Right cardiac atrium (tissue), 5 donors: ENCODE measurements at places on chromosomes 6 and 20.
A peak's percentile ranks its signal among the peaks of the same experiment; 100 is the strongest.

- no peak for DNase-seq
Measured at GRCh38 chr6:141467881-141468280, 664.8 kb upstream of the GJE1 start.

- DNase-seq, result peak; percentile 84
Measured at GRCh38 chr20:62368392-62368975, 1.4 kb upstream of the LAMA5 start.

- DNase-seq, result no peak
Measured at GRCh38 chr6:90805619-90806155, 218.8 kb upstream of the MAP3K7 start.

GRCh38 chr20:52054123-52054522 is 137.5 kb downstream of the ZFP64 start:
- no peak for DNase-seq

DNA sequence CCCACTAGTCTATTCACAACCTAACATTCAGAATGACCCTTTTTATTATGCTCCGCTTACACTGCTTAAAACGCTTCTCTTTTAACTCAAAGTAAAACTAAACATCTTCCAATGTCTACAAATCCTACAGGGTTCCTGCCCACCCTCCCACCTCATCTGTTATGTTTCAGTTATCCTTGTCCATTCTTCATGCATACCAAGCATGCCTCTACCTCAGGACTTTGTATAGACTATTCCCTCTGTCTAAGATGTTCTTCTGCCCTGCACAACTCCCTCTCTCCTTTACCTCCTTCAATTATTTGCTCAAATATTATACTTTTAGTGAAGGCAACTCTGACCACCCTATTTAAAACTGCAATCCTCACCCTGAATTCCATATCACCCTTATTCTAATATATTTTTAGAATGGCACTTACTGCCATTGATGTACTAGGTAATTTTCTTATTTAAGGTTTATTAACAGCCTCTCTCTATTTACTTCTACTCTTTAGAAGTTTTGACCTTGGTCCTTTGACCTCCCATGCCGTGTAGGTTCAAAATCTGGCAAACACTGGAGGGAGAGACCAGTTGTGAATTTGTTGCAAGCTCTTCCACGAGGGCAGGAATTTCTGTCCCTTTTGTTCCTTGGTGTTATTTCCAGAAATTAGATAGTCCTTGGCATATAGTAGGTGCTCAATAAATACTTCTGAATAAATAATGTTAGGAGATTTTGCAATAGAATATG is 111.8 kb downstream of the CHD6 start:
- no peak for DNase-seq

DNA sequence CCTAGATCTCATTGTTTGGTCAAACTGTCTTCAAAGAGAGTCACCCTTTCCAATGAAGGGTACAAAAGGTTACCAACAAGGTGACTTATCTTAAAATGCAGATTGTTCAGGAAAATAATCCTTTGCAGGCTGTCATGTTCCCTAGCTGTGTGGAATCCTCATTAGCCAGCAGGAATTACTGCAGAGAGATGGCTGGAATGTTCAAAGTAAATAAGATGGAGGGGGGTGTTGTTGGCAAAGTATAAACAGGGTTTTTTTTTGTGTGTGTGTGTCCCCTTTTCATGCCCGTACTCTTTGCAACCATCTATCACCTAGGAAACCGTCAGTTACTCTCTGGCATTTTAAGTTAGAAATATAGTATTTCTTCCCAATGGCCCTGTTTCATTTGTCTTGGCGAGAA is 6.5 kb downstream of the NEDD9 start:
- DNase-seq, result no peak

GRCh38 chr20:33859751-33860150 is 48.6 kb downstream of the CHMP4B start:
- no peak for DNase-seq

GRCh38 chr6:2764610-2765165 is 505 bp upstream of the WRNIP1 start:
- peak; percentile 80 for DNase-seq

DNA sequence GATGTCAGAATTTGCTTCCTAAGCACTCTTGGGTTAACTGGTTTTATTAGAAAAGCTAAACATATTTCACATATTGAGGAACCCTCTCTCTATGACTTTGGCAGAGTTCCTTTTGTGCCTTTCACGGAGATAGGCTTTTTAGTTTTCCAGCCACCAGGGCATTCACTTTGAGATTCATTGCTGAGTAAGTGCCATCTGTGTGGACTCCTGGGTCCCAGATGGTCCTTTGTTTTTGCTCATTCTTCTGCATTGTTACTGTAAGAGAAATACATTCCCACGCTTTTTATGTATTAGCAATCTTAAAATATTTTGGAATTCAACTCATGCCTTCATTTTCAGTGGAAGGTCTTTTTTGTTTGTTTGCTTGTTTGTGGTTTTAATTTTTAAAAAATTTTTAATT is 76.3 kb upstream of the PHACTR2 start:
- DNase-seq, result no peak

DNA sequence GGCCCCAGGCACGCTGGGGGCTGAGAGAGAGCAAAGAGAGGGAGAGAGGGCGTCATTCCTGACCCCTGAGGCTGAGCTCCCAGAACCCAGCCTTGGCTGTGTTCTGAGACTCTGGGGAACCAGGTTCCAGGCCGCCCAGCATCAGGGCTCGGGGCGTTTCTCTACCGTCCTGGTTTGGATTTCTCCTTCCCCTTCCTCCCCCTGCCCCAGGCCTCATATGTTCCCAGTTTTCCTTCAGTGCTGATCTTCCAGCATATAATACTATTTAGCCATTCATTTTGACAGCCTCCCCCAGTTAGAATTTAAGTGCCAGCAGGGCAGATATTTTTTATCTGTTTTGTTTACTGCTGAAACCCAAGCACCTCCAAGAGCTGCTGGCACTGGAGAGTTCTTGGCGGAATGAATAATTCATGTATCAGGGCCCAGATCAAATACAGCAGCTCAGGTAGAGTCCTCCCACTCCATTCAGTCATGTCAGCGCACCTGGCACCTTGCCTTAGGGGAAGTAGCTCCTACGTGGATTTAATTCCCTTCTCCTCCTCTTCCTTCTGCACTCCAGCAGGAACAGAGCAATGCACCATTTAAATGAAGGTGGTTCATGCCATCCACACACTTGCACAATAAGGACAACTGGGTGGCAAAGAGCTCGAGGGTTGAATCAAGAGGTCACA is 23.4 kb upstream of the FRMD1 start:
- no peak for DNase-seq

DNA sequence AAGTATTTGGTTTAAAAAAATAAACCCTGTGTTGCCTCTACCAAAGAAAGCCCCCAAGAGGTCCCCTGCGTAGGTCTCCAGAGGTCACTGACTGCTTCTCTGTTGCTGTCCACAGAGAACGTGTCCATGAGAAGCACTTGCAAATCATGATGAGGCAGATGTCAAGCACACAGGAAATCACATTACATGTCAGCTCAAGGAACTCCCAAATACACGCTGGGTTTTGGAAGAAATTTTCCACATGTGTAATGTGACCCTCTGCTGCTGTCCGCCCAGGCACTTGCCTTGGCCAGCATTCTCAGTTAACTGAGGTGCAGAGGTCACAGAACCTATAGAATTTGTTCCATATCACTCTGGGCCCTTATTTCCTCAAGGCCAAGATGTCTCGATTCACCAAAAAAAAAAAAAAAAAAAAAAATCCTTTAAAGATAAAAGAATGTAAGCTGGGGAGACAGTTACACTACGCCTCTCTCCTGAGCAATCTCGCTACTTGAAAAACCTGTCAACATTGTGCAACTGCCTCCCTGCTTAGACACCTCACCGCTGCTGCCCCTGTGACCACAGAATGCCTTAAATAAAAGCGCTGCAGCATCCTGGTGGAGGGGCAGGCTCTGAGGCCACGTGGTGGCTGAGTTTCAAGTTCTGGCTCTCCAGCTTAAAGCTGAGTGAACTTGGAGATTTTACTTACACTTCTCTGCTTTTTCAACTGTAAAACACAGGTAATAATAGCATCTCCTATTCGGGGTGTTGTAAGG is 42.3 kb downstream of the SLC22A23 start:
- DNase-seq, result no peak

DNA sequence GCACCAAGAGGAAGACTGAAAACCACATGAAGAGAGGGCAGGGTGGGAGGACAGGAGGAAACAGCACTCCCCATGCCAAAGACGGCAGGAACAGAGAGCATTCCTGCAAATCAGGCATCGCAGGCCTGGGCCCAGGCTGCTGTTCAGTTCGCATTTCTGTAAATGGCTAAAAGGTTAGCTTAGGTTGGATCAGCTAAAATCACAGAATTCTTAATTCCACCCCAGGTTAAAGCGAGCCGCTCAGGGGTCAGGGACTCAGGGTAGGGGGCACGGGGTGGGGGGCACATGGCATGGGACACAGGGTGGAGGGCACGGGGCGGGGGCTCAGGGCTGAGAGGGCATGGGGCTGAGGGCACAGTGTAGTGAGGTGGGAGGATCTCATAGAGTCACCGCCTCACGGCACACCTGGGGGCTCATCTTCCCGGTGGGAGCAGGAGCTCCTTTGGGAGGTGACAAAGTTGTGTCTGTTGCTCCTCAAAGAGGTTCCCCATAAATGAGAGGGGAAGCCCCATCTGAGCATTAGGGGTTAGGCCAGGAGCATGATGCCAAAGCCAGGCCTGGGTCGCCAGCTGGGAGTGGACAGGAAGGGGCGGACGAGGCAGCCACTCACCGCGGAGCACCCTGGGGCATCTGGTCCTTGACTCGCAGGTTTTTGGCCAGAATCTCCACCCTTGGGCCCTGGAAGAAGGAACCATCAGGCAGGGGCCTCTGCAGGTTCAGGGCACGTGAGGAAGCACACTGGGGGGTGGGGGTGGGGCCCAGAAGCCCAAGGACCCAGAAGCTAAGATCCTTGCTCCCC is 200.7 kb downstream of the PREX1 start:
- no peak for DNase-seq

GRCh38 chr6:109348226-109348625 is 34.0 kb downstream of the CD164 start:
- peak; percentile 49 for DNase-seq

DNA sequence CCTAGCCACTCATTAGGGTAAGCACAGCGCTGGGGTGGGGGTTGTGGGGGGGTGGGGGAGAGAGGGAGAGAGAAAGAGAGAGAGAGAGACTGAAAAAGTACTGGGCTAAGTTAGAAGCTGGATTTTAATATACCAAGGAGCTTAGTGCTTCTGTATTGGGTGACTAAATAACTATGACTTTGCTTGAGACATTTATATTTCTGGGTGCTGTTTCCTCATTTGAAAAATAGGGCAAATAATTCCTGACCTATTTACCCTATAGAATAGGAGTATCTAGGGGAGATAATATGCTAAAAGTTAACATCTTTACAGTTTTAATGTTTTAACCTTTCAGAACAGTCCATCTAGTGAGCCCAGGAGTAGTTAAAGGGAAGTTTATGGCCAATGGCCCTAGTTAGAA is 7.7 kb downstream of the NKAIN2 start:
- no peak for DNase-seq

DNA sequence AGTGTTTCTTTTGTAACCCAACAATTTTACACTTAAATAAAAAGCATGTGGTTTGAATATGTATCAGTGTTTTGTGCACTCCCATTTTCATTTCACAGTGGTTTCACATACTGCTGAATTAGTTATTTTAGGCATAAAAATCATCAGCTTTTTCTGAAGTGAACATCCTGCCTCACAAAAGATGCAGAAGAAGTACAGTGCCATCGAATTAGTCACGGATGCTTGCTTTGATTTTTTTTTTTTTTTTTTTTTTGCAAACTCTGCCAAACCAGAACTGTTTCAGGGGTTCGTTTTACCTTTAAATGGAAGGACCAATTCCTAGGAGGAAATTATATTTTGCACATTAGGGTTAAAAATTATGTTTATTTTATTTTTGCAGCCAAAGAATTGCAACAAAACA is 158.6 kb downstream of the RPS12 start:
- DNase-seq, result no peak
